CD4-positive, alpha-beta T cell treated with Interleukin-17A for 1 hour (primary cell): ENCODE measurements at places on chromosomes 13 and 19.

GRCh38 chr19:4258181-4258580 is 11.3 kb downstream of the YJU2 start:
- DNase-seq: no peak

GRCh38 chr13:100958831-100959230 is 284.2 kb upstream of the TMTC4 start:
- DNase-seq: no peak

- DNase-seq: no peak
These were observed 131.0 kb downstream of the RNF17 start for GRCh38 chr13:24894972-24895300.

GRCh38 chr13:45437947-45438346 is 19.8 kb upstream of the SLC25A30 start:
- DNase-seq: no peak

DNA sequence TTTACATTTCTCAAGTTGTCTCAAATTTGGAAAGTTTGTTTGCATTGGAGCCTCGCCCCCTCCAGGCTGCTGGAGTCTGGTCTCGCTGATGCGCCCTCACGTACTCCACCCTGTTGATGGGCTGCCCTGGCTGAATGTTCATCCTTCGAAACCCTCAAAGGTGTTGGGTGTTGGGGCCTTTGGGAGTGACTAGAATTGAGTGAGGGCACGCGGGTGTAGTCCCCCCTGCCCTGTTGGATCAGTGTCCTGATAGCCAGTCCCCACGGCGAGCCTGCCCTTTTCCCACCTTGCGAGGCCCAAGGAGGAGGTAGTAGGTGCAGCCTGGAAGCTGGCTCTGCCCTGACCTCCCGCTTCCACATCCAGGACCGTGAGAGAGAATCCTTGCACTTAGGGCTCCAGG is 14.8 kb downstream of the TFDP1 start:
- DNase-seq: no peak

DNA sequence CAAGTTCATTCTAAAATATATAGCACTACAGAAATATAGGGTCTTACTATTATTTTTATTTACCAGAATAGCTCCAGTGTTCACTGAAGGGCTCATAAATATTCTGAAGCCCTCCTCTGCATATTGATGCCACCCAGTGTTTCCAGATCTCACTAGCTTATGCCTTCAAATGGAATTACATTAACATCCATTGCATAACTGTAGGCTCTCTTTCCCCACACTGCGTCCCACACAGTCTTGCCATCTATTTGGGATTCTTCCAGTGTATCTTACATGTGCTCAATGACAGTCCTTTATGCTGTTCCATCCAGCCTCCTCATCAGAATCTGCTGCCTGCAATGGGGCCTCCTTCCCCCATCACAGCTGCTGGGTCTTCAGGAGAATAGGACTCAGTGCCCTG is 137.2 kb downstream of the CYSLTR2 start:
- DNase-seq: no peak

- DNase-seq: no peak
These were observed 6.3 kb downstream of the ZNF71 start for GRCh38 chr19:56601375-56601774.

GRCh38 chr13:40235160-40235796 is 431.2 kb downstream of the FOXO1 start:
- no peak for DNase-seq

GRCh38 chr13:102657630-102658029 is 37.2 kb downstream of the METTL21C start:
- DNase-seq: no peak

DNA sequence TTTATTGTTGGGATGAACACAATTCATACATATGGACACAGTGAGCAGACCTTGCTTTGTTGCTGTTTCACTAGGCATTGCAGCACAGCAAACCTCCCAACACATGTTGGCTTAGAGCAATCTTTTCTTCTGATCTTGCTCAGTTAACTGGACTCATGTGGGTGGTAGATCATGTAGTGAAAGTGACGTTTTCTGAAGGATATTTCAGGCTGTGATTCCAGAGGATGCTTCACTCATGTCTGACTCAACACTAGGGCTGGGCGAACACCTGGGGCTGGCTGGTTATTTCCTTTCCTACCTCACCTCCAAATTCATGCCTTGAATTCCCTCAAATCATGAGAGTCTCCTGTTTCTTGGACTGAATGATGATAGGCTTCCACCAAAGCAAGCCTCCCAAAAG is 14.3 kb upstream of the LGALS13 start:
- no peak for DNase-seq

GRCh38 chr13:106919133-106919532 is 351.2 kb upstream of the ARGLU1 start:
- no peak for DNase-seq

DNA sequence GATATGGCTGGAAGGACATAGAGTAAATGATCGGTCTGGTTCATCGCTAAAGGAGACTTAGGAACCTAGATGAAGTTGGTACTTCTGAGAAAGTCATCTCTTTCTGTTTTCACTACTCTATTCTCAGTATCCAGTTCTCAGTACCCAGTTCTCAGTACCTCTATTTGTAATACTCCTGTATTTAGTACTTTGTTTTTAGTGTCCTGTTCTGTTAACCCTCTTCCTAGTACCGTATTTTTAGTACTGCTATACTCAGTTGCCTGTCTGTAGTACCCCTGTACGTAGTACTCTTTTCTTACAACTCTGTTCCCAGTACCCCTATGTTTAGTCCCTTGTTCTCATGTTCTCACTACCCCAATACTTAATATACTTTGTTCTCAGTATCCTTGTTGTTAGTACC is 1.2 kb downstream of the RFXAP start:
- no peak for DNase-seq

GRCh38 chr19:36489920-36490415 is 607 bp upstream of the ZNF566 start:
- DNase-seq: peak; percentile 88

- no peak for DNase-seq
These were observed 241.4 kb downstream of the ENOX1 start for GRCh38 chr13:43545317-43545874.

GRCh38 chr19:56721714-56722113 is 50.2 kb upstream of the ZNF835 start:
- DNase-seq: no peak

GRCh38 chr19:39802958-39803357 is 24.3 kb downstream of the LEUTX start:
- no peak for DNase-seq

- DNase-seq: peak; percentile 12
These were observed 113.3 kb upstream of the SPRY2 start for GRCh38 chr13:80454245-80454644.

GRCh38 chr19:57888560-57889231 is at the start of gene ZNF814:
Gene ZNF814 (minus strand): TSS chr19:57889037. CDS start chr19:57888802, 235 bp downstream.
- peak; percentile 90 for DNase-seq

DNA sequence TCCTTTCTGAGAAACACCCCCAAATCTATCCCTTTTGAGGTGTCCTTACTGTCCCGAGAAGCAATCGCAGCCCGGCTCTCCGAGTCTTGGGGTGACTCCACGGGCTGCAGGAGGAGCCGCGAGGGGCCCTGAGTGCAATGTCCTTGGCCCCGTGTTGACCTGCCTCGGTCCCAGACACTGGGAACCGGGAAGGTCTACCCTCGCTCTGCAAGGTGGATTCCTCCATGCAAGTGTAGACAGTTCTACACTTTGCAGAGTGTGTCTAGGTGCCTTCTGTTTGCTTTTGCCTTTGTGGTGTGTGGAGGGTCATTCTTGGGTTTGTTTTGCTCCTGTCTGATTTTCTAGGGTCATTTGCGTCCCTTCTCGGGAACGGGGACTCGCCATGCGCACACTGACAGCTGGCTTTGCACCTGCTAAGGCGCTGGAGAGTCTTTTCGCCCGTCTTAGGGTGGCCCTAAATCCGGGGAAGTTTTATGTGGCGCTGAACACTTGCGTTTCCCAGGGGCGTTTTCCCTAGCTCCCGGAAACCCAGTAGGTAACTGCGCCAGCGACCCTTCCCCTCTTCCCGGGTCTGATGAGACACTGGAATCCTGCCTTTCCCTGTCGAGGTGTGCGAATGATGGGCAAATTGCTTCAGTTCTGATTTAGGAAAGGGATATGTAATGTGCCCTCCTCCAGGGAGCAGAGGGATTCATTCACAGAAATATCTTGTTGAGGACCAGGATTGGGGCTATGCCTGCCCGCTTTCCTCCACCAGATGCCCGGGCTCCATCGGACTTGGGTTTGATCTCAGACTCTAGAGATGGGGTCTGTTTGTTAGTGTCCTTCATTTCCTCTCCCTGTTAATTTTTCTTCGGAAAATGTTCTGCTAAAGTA is 755 bp downstream of the SERTM1 start:
- DNase-seq: no peak

DNA sequence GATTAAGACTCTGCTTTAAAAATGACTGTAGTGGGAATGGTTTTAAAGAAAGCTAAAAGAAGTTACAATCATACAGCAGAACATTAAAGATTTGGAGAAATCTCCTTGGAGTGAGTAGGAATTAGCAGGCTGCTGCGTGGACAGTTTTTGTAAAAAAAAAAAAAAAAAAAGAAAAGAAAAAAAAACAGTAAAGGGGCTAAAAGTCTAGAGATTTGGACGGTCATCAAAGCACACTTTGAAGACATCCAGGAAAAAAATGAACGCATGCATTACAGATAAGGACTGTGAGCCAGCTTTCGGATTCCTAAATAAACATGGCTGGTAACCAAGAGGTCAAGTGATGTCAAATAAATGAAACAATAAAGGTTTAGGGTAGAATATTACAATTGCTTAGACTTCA is 1700.6 kb downstream of the PCDH9 start:
- DNase-seq: no peak

DNA sequence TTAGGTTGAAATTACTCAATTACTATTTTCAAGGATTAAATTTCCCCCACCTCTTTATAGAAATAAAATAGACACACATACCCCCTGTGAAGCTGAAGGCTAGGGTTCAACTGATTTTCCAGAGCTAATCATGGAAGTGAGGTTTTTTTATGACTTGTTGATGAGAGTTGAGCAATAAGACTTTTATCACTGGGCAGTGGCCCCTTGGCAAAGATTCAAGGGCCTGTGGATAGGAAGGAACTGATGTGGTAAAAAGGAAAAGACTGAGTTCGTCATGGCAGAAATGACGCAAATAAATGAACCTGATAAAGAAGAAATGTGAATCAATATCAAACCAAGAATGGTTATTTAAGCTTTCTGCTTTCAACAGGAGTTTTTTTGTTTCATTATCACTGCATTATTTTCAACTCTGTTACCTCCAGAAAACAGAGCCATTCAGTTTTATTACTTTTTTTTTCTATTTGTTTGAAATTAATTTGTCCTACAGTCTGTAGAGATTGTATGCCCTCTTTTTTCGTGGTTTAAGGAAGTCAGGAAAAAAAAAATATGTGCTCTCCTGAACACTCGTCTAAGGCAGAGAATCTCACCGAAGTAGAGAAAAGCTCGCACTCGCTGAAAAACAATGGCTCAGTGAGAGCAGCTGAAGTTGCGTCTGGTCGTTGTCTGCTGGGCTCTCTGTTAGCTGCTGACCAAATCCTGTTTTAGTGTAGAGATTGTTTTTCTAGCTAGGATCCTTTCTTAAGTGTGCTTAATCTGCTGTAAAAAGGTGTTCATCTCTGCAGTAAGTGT is 38.9 kb downstream of the STOML3 start:
- DNase-seq: no peak
